ENCODE measurements at places on chromosomes 11 and 22.

DNA sequence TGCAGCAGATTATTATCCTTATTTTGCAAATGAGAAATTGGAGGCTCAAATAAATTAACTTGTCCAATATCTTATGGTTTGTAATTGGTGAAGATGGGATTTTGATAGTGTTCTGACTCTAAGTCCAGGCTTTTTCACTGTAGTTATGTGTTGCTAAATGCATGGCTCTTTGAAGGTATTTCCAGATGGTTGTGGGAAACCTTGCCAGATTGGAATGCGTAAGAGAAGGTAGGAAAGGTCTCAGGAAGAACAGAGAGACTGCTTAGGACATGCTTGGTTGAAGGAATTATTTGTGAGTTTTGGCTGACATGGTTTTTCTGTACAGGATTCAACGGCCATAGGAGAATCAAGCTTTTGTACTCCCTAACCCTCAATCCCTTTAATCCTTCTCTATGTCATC lies 108.6 kb downstream of the STIM1 start:
- no peak for DNase-seq

DNA sequence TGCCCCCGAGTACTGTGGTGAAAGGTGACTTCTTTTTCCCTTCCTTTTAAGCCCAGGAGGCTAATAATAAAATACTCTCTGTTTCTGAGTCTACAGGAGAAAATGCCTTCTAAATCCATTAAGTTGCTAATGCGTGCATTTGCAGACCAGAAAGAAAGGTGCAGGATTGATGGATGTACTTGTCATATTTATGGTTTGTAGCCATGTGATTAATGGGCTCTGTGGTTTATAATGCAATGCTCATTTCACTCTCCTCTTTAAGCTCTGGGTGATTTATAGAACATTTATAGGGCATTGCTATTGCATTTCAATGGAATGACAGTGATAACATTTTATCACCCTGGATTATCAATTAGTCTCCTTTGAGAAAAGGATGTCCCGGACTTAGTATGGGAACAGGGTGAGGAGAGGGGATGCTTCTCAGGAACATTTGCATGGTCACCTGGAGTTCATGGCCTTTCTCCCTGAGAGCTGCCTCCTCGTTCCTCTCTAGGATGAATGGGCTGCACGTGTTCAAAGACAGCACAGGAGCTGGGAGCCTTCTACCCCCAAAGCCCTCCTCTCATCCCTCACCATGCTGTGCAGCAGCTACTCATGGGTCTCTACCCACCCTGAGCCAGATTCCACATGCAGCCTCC lies 82.8 kb upstream of the HMGXB4 start:
- DNase-seq, result no peak

GRCh38 chr11:116413301-116414242 lies 359.2 kb downstream of the BUD13 start:
- no peak for DNase-seq

DNA sequence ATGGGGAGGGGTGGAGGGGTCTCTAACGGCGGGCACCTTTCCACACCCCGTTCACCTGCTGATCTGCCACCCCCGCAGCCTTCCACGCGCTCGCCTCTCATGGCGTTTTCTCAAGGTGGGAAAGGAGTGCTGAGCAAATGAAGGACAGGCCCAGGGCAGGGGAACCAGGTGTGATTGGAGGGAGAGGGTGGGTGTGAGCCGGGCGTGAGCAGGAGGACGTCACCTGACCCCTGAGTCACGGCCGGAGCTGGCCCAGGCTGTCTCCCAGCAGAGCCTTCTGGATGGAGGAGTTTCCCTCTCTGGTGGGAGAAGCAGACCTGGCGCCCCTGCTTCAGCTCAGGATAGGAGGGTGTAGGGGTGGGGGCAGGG lies 14.0 kb upstream of the ARHGAP8 start:
- no peak for DNase-seq

DNA sequence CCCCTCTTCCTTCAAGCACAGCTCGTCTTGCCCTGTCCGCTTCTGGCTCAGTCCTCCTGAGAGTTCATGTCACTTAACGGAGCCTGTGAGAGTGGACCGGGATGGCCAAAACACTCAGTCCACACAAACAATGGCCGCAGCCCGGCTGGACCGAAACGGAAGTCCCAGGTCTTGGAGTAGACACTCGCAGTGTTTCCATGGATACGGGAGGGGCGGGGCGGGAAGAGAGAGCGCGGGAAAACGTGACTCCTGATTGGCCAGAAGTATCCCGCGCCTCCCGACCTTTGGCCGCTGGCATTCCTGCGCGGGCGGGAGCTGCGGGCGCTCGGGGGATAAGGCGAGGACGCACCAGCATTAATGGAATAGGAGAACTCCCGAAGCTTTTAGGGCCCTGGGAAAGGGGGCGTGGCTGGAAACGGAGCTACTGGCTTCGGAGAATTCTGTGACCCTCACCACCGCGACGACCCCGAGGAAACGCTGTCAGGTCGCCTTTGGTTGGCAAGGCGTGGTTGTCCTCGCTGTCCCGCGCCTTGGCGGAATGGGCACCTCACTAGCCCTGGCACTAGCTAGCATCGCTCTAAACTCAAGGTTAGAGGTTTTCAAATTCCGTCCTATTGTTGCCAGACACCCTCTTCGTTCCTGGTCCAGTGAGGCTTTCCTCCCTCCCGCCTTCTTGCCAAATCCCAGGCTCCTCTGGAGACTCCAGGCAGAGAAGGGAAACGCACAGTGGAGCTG lies at the start of the genes NLRP14 and ZNF214:
Gene NLRP14, plus strand, starts transcription at position 297 of the 735 bp plus-strand sequence. CDS start 18,108 bp downstream, outside the sequence.
Gene ZNF214, minus strand, starts transcription at position 164 of the 735 bp plus-strand sequence. CDS start 17,511 bp downstream, outside the sequence.
- peak; percentile 82 for DNase-seq

DNA sequence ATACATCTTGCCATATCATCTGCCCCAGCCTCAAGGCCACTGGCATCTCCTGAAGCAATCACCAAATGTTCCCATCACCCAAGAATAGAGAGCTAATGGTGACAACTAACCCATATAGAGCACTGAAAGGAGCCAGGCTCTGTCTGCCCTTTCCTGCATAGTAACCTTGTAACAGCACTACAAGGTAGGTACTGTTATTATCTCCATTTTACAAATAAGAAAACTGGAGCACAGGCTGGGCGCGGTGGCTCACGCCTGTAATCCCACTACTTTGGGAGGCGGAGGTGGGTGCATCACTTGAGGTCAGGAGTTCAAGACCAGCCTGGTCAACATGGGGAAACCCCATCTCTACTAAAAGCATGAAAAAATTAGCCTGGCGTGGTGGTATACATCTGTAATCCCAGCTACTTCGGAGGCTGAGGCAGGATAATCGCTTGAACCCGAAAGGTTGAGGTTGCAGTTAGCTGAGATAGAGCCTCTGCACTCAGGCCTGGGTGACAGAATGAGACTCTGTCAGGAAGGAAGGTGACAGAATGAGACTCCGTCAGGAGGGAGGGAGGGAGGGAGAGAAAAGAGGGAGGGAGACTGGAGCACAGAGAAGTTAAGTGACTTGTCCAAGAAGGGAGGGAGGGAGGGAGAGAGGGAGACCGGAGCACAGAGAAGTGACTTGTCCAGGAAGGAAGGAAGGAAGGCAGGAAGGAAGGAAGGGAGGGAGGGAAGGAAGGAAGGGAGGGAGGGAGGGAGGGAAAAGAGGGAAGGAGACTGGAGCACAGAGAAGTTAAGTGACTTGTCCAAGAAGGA lies 2.2 kb downstream of the SLC35F2 start:
- no peak for DNase-seq

DNA sequence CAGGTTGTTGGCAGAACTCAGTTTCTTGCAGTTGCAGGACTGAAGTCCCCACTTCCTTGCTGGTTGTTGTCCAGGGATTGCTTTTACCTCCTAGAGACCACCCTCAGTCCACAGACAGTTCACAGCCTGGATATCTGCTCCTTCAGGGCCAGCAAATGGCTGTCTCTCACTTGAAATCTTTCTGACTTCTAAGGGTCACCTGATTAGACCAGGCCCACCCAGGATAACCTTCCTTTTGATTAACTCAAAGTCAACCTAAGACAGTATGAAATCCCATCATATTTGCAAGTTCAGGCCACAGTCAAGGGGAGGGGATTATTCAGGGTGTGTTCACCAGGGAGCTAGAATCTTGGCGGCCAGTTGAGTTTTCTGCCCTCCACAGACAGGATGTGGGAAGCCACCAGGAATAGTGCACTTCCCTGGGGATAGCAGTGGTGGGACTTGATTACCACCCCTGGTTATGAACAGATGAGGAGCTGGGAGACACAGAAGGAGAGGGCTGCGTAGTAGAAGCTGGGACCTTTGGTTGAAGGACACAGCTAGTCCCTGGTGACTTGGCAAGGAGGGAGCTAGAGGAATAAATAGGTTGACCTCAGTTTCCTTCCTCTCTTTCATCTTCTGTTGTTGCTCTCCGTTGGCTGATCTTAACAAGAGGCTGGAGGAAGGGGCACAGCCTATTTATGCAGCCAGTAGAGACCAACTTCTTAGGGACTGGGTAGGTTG lies 33.4 kb downstream of the MIAT start:
- no peak for DNase-seq

- DNase-seq, result no peak
Observed at GRCh38 chr11:130551388-130551787, 102.9 kb downstream of the ADAMTS15 start.

GRCh38 chr11:132424433-132424832 lies 1054.0 kb downstream of the NTM start:
- no peak for DNase-seq

Measured in omental fat pad (tissue), 4 donors.